CD4-positive, alpha-beta T cell treated with Interleukin-6 for 4 hours (primary cell): ENCODE measurements at places on chromosomes 4 and X.

DNA sequence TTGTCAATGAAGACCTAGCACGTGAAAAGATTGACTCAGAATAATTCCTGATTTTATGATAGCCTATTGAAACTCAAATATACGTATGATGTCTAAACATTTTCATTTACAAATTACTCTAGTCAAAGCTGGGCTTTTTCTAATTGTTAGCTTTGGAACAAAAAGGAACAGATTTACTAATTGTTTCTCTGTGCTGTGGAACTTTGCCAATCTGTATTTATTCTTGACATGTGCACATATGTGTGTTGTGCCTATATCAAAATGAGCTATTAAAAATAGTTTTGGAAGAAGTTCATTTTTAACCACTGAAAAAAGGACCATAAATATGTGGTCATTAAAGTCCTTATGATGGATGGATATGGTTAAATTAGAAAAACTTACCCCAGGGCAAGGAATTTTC lies 85.4 kb upstream of the PACRGL start:
- no peak for DNase-seq

GRCh38 chr4:93828332-93828994 lies at the start of gene ATOH1:
TSS of gene ATOH1 (plus strand) at chr4:93828753. CDS start at chr4:93828927, 174 bp downstream.
- DNase-seq, result no peak

DNA sequence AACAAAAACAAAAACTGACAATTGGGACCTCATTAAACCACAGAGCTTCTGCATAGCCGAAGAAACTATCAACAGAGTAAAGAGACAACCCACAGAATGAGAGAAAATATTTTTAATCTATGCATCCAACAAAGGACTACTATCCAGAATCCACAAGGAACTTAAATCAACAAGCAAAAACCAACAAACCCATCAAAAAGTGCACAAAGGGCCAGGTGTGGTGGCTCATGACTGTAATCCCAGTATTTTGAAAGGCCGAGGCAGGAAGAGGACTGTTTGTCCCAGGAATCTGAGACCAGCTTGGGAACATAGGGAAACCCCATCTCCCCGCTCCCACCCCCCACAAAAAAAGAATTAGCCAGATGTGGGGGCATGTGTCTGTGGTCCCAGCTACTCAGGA lies 10.7 kb downstream of the C4orf51 start:
- DNase-seq, result no peak

- no peak for DNase-seq
These were observed 13.7 kb downstream of the SEPTIN11 start for GRCh38 chr4:76963131-76963750.

DNA sequence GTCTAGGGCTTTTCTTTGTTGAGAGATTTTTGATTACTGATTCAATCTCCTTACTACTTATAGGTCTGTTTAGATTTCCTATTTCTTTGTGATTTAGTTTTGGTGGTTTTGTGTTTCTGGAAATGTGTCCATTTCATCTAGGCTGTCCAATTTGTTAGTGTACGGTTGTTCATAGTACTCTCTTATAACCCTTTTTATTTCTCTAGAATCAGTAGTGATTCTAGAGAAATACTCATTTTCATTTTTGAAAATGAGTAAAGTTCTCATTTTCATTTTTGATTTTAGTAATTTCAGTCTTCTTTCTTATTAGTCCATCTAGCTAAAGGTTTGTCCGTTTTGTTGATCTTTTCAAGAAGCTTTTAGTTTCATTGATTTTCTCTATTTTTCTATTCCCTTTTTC lies 7.5 kb downstream of the IL13RA1 start:
- no peak for DNase-seq

- no peak for DNase-seq
These were observed 296.2 kb downstream of the INPP4B start for GRCh38 chr4:142549726-142550463.

GRCh38 chr4:118739022-118739713 lies 54.0 kb downstream of the METTL14 start:
- DNase-seq, result no peak

- DNase-seq, result peak; percentile 7
These were observed 74.5 kb downstream of the NR3C2 start for GRCh38 chr4:148367756-148368155.
